ENCODE measurements at places on chromosomes 3 and 15.

DNA sequence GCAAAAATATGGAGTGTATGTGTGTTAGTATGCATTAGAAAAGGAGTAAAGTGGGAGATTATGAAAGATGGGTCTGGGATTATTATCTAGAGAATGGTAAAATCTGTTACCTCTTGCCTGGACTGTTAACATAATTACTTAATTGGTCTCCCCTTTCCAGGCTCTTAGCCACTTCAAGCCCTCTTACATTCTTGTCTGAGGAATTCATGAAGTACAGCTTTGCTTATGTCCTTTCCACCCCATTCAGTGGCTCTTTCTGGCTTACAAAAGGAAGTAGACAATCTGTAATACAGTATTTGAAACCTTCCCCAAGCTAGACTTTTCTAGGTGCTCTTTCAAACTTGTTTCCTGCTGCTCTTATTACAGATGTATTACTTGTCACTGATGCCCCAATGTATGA is 129.8 kb downstream of the MBNL1 start:
- DNase-seq: no peak

GRCh38 chr3:10440684-10441083 is 64.7 kb downstream of the ATP2B2 start:
- DNase-seq: no peak

GRCh38 chr15:41727143-41727542 is 47.1 kb upstream of the MAPKBP1 start:
- no peak for DNase-seq

GRCh38 chr3:159340877-159341500 is 539.1 kb downstream of the MFSD1 start:
- DNase-seq: no peak

DNA sequence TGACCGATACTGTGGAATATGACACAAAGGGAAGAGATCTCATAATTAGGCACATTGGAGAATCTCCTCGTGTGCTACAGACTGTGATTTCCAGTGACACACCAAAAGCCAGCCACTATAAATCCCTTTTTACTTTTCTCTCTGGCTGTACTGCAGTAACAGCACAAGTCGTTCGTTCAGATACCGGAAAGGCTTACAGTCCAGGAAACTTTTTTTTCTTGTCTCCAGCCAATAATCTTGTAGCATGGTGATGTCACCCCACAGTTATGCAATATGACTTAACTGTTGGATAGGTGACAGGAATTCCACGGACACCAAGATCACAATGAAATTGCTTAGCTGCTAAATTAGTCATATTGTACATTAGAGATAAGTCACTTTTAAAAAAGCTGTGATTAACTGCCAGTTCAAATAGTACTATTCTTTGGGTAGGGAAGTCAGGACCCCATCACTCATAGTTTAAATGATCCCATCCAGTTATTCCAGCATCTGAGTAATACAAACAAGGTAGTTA is 36.3 kb upstream of the TSC22D2 start:
- no peak for DNase-seq

DNA sequence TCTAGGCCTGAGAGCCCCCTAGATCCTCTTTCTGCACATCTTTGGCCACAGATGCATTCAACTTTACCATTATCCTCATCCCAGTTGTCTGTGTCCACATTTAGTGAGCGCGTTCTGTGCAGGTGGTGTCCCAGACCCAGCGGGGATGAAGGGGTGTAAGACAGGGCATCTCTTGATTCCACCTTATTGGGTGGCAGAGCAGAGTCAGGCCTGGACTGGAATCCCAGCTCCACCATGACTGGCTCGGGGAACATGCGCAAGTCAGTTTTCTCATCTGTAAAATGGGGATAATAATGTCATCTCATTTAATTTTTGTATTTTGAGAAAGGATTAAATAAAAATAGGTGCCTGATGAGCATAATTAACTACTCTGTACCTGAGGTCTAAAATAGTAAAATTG is 7.8 kb downstream of the SMAD6 start:
- DNase-seq: no peak

GRCh38 chr3:62622553-62623174 is 249.3 kb upstream of the FEZF2 start:
- no peak for DNase-seq

DNA sequence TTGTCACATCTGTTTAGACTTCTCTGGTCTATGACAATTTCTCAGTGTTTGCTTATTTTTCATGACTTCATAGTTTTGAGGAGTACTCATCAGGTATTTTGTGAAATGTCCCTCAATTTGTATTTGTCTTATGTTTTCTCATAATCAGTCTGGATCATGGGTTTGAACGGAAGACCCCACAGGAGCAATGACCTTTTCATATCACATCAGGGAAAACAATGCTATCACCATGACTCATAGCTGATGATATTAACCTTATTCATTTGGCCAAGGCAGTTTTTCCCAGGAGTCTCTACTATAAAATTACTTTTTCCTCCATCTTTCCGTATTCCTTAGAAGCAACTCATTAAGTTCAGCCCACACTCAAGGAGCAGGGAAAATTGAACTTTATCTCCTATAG is 32.7 kb downstream of the AADACL2 start:
- DNase-seq: no peak

GRCh38 chr15:69314736-69315135 is 16.0 kb downstream of the PAQR5 start:
- DNase-seq: no peak

GRCh38 chr15:35728219-35728940 is 182.4 kb upstream of the DPH6 start:
- DNase-seq: no peak

DNA sequence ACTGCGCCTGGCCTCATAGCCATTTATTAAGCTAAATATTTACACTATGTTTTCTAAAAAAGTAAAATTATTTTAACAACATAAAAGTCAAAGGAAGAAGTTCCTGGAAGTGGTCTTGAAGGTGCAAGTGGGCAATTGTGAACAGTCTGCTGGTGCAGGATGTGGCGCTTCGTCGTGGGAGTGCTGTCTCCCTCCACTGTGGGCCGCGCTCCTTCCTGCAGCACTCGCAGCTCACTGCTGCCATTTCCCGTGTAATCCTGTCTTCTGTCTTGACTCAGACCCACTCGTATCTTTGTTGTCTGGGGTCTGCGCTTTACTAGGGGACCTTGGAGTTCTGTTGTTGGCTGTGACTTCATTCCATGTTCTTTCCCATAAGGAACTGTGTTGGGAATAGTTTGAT is 56.3 kb downstream of the APBA2 start:
- DNase-seq: no peak

All from GM12892 (cell line).